ENCODE measurements at places on chromosomes 1 and 21.

DNA sequence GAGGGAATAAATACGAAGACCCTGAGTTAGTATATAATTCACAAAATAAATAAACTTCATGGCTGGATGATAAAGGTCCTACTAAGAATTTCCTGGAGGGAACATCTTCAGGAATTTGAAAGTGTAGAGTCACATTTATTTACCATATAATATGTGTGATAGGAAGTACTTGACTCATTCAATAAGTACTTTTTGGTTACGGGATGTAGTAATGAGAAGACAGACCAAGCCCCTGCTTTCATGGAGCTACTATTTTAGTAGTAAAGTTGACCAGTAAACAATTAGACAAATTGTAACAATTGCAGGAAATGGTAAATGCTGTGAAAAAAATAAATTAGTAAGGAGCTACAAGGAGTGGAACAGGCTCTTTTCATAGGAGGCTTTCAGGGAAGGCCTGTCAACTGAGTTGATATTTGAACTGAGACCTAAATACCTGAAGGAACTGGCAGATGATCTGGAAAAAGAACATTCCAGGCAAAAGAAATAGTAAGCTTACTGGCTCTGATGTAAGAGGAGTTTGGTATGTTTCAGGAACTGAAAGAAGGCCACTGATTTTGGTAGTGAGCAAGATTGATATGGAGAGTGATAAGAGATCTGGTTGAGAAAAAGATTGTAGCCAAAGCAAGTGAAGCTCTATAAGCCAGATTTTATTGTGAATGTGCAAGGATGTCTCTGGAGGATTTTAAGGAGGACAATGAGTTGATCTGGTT lies 36.2 kb downstream of the CAMSAP2 start:
- no peak for DNase-seq

DNA sequence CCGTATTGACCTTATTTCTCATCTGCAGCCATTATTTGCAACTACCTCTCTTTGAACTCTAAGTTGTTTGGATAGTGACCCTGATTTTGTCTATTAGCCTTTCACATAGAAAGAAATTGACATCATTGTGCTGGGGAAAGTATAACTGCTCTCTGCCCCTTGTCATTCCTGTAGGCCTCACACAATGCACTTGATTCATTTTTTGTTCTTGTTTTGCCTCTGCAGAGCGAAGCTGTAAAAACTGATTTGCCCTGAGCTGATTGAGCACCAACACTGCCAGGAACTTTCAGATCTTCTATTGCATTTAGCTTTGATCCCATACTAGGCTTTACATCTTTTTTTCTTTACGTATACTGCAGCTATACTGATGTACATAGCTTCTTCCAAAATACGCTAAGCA lies 167.2 kb upstream of the PTBP2 start:
- DNase-seq, result no peak

DNA sequence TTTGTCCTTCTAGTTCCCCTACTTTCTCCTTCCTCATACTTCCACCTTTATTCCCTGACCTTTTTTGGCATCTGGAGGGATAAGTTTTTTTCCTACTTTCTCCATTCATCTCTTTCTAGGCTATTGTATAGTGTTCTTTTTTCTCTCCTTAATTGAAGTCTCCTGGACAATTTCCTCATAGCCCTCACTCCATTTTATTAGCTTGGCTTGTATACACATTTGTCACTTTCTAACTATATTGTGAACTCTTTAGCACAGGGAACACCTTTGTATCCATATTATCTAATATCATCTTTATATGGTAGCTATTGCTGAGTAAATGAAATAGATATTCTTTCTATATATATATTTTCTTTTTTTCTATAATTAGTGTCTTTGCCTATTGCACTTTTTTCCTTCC lies 47.6 kb downstream of the TMED5 start:
- DNase-seq, result no peak

DNA sequence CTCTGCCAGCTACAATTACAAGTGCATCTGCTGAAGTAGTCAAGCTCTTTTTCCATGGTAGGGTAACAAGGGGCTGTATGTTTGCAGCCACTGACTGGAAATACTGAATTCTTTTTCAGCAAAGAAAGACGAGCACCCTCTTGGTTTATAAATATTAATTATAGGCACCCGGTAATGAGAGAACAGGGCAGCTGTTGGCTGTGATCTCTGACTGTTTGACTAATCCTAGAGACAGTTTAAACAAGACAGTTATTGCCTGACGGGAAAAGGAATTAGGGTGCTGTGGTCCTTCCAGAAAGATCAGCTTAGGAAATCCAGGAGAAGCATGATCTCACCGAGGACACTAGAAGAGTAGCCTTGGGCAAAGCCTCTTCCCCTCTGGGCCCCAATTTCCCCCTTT lies 183.7 kb upstream of the ZC3H12A start:
- no peak for DNase-seq

GRCh38 chr1:166855558-166855957 lies 16.3 kb downstream of the POGK start:
- no peak for DNase-seq
